ENCODE measurements at places on chromosomes 12 and 14.

- DNase-seq, result peak; percentile 62
Observed at GRCh38 chr14:77151918-77152588, 10.5 kb upstream of the ZDHHC22 start.

- no peak for DNase-seq
Observed at GRCh38 chr14:24785698-24786097, 151.7 kb upstream of the GZMB start.

GRCh38 chr12:72313806-72314205 is 41.6 kb downstream of the TRHDE start:
- no peak for DNase-seq

DNA sequence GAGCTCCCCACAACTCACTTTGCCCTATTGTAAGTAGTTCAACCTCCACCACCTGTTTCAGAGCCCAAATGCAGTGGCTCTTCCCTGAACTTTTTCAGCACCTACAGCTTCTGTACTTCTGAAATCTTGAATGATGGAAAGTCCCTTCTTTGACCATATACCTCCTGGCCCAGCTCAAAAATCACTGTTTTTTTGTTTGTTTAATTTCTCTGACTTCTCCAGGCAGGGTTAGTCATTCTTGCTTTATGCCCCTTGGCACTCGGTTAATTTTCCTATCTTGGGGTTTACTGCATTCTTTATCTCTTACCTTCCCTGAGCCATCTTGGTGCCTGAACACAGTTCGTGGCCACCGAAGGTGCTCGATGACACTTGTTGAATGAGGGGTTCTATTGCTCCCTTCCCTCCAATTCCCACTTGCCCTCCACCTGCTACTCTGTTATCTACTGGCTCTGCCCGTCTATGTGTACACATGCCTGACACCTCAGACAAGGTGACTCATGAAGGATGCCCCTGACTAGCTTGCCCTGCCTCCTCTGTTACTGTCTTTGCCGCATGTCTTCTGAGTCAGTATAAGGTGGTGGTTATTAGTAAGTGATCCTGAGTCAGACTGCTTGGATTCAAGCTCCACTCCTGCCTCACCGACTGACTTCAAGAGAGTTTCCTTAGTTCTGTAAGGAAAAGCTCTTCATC is 4.4 kb downstream of the AMHR2 start:
- DNase-seq, result no peak

DNA sequence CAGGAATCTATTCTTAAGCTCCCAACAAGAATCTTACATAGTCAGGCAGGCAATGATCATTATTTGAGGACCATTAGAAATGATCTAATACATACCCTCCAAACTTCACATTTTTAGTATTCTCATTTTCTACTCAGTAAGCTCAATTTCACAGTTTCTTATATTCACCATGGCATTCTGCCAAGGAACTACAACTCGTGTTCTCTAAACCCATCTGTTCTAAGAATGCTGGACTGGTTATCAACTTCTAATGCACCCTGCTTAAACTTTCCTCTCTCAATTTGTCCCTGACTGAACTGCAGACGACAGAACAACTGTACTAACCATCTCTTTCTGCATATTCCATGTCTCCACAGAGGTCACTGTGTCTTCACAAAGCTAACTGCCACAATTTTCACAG is 58.6 kb downstream of the GXYLT1 start:
- DNase-seq, result no peak

GRCh38 chr14:23441076-23441475 is 5.6 kb upstream of the MYH7 start:
- DNase-seq, result no peak

GRCh38 chr12:24719293-24719721 is 229.6 kb downstream of the BCAT1 start:
- DNase-seq, result peak; percentile 21
